Umbilical cord (tissue), 2 donors: ENCODE measurements at places on chromosomes 11 and 22.

DNA sequence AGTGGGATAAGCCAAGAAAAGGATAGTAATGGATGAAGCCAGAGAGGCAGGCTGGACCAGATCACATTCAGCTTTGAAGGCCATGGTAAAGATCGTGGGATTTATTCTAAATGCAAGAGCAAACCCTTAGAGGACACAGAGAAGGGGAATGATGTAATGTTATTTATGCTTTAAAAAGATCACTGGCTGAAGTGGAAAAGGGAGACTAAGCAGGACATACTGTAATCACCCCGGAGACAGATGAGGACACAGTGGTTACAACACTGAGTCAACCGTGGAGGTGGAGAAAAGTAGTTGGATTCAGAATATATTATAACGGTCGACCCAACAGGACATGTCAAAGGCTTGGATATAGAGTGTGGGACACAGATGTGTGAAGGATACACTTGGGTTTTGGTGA, 38.5 kb downstream of the CDON start:
- peak; percentile 39 for DNase-seq

DNA sequence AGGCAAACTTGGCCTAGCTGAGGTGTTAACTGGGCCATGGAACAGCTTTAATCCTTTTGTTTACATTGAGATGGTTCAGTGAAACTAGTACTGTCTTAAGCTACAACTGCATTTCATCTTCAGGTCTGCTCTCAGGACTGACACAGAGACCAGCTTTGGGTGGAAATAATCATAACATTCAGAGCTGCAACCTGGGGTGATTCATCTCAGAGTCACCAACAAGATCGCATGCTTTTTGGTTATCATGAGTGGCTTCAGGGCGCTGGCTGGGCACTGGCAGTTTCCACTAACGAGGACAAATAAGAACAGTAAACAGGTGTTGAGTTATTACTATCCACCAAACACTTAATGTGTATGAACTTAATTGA, 60.9 kb upstream of the PAX6 start:
- no peak for DNase-seq

DNA sequence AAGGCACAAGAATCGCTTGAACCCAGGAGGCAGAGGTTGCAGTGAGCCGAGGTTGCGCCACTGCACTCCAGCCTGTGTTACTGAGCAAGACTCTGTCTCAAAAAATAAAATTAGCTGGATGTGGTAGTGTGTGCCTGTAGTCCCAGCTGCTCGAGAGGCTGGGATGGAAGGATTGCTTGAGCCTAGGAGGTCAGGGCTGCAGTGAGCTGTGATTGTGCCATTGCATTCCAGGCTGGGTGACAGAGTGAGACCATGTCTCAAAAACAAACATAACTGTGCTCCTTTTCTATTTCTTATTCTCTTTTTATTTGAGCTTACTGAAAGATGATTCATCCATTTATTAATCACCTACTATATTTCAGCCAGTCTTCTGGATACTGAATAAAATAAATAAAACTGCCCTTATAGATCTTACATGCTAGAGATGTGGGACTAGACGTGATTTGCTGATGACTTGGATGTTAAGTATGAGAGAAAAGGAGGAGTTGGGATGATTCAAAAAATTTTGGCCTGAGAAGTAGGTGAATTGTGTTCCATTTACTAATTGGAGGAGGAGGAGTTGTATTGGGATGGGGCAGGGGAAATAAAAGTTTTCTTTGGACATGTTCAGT, 18.0 kb downstream of the PAAF1 start:
- no peak for DNase-seq

DNA sequence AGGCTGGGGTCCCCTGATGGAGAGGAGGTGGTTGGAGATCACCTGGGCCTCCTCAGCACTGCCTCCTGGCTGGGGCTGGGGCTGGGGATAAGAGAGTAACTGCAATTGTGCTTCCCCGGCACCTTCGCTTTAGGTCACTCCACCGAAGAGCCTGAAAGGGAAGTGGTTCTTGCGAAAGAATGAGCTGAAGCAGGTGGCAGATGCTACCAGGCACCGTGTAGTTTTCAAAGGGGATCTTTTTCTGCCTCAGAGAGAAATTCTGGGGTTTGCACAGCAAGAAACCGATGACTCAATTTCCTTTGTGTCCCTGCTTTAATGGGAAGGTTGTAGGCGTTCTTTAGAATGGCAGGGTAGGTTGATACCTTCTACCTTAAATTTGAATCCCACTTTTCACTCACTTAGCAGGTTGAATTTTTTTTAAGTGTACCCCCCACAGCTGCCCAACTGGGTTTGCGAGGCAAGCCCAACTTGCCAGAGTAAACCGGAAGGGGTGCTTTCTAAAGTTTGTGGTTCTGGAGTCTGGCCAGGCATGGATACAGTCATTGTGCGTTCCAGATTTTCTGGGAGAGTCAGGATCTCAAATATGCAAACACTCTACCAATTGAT, 5.3 kb downstream of the CD44 start:
- DNase-seq: no peak

- DNase-seq: no peak
Observed at GRCh38 chr11:64077607-64078006, 41.9 kb downstream of the FLRT1 start.

DNA sequence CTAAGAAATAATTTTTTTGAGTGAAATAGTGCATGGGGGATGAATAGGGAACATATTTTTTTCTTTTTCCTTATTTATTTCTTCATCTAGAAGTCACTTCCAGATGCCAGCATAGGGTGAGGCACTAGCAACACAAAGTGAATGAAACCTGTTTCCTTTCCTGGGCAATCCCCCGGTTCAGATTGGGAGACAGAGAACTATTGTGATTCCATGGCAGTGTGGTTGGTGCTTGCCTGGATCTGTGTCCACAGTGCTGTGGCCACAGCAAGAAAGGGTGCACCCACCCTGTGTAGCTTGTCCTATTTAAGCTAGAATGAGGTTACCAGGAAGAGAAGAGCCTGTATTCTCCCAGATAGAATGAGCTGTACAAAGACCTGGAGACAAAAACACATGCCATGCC, 57.6 kb downstream of the SLC5A1 start:
- DNase-seq: no peak

DNA sequence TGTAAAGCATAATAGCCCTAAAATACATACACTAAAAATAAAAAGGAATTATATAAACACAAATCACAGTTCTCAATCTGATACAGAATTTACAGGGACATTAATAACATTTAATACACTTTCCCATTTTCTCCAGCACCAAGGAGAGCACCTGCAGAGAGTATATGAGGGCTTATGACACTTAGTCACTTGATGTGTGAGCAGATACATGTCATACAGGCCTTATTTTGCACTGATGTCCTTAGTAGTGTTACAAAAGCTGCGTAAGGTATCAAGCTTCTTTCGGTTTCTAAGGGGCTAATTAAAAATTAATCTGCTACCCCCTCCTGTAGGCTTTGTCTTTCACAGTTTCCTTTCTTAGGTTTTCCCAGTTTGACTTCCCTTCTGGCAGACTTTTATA, 61.3 kb downstream of the TRIM44 start:
- DNase-seq: no peak

GRCh38 chr22:39625569-39626537, 55.3 kb downstream of the CACNA1I start:
- peak; percentile 15 for DNase-seq

- no peak for DNase-seq
Observed at GRCh38 chr22:32736746-32737145, 64.8 kb upstream of the TIMP3 start.

DNA sequence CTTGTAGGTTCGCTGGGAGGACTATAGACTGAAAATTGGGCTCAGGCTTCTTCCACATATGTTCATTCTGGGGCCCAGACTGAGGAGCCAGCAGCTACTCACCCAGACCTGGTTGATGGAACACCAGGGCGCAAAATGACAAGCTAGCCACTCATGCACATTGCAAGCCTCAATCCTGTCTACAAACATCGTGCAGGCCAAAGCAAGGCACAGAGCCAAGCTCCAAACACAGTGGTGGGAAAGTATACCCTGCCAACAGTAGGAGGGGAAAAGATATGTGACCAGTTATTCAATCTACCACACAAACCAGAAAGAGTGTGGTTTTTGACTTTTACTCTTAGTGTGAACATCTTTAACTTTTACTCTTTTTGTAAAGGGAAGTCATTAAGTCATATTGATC, 660.5 kb downstream of the NTM start:
- no peak for DNase-seq

GRCh38 chr11:103024086-103024485, 67.9 kb downstream of the DCUN1D5 start:
- no peak for DNase-seq

GRCh38 chr11:66112601-66113499, 42.8 kb downstream of the PACS1 start:
- peak; percentile 47 for DNase-seq

DNA sequence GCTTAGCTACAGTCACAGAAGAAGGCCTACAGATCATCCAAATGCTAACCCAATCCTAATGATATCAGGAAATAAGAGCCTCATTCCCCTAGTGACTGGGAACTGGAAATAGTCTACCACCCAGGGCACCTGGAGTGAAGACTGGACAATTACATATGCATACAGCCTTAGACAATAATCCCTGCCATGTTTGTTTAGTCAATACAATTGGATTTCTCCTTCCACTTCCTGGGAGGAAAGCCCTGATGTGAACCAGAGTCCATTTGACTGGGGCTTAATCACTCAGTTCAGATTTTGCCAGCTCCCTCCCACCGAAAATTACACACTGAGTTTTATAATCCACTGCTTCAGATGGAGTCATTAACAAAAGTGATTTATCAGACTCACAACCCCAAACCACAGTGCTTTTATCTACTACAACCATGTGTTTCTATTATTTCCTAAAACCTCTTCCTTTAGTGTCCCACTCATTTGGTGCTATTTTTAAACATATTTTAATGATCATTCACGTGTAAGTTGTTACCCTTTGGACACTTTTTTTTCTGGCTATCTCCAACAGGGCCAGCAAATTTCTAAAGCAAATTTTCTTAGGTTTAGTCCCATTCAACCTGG, 29.9 kb downstream of the CWF19L2 start:
- no peak for DNase-seq

- no peak for DNase-seq
Observed at GRCh38 chr11:119912229-119912628, 183.2 kb upstream of the NECTIN1 start.

DNA sequence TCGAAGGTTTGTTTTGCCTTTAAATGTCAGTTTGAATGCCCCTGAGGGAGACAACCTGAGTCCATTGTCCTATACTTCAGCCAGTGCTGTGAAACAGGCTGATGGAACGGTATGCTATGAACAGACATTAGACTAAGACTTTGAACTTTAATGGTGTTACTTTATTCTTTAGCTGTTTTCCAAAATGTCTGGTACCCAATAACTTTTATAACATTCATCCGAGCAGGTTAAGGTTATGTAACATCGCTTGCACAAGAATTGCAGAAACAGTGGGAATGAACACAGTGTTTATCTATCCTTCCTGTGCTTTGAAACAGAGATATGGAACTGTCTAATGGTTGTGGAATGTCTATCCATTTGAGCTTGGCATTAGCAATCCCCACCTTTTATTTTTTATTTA, 12.5 kb upstream of the PTS start:
- no peak for DNase-seq

GRCh38 chr11:124760806-124761205, 1.3 kb downstream of the ESAM start:
- no peak for DNase-seq

DNA sequence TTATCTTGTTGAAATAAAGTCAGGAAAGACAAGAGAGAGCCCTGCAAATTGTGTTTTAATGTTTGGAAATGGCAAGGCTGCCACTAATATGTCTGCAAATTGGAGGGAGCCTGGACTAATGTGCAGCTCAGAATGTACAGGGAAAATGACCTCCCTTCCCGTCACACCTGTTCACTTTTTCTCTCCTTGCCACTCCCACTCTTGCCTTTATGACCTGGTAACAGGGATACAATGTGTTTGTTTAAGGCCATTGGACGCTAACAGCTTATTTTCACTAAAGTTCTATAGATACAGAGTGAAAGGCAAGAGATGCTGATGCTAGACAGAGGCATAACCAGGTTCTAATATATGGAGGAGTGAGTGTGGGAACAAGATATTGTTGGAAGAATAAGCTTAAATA, 203.9 kb downstream of the RAB38 start:
- no peak for DNase-seq

DNA sequence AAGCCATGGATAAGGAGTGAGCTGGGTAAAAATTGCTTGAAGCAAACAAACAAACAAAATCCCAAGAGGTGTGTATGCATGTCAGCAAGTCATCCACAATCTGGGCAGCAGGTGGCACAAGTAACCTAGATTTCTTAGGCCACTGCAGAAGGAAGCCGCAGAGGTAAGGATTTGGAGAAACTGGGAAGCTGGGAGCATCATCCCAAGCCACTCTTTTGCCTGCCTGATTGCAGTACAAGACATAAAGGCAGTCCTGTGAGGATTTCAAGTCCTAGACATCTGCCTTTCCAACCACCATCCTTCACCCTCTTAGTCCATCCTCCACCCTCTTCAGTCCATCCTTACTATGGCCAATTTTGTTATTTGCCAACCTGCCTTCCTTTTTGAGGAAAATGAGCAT, 67.2 kb upstream of the BMAL1 start:
- peak; percentile 53 for DNase-seq

DNA sequence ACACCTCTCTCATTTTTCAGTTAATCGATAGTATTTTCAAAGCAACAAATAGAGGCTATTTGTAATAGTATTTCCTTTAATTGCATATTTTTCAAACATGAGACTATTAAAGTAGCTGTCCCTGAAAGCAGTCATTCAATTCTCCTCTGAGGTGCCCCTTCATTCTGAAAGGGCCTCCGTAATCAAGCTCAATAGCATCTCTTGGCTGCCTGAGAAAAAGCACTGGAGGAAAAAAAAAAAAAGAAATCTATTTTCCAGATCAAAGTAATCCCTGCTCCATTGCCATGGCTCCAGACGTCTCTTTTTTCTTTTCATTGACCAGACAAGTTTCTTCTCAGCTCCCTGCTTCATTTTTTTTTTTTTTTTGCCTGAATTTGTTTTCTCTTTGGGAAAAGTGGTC, 154.5 kb upstream of the BLID start:
- peak; percentile 78 for DNase-seq

GRCh38 chr11:30481330-30481729, 104.8 kb downstream of the MPPED2 start:
- DNase-seq: no peak

GRCh38 chr11:34525888-34526657, 12.5 kb upstream of the ELF5 start:
- no peak for DNase-seq

DNA sequence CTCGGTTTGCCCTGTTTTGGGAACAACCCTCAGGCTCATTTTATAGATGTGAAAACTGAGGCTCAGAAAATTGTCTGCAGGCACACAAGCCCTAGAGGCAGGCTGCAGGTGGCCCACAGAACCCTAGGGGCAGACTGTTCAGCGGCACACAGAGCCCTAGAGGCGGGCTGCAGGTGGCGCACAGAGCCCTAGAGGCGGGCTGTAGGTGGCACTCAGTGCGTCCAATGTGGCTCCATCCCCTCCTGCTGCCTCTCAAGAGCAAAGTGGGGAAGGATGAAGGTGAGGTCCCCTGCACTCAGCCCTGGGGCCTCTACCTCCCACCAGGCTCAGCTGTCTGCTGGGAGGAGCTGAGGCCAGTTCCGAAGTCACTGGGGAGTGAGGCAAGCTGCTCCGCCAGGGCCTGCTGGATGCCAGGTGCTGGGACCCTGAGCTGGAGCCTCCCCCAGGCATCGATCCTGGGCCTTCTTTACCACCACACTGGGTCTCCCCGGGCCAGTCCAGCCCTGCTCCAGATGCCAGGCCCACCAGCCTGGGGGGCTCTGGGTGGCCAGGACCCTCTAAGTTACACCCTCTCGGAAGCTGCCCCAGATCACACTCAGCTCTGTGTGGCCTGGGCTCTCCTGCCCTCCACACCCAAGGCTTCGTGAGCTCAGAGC, 2.3 kb downstream of the ACY3 start:
- no peak for DNase-seq
